Stimulated activated naive B cell treated with anti-CD40 and anti-IgM and Interleukin-4, amounts not matched to agents 10 μg/mL and 1 μg/mL and 100 μg/mL, for 72 hours (primary cell): ENCODE measurements at places on chromosomes 5 and 9.
A peak's percentile ranks its signal among the peaks of the same experiment; 100 is the strongest.

DNA sequence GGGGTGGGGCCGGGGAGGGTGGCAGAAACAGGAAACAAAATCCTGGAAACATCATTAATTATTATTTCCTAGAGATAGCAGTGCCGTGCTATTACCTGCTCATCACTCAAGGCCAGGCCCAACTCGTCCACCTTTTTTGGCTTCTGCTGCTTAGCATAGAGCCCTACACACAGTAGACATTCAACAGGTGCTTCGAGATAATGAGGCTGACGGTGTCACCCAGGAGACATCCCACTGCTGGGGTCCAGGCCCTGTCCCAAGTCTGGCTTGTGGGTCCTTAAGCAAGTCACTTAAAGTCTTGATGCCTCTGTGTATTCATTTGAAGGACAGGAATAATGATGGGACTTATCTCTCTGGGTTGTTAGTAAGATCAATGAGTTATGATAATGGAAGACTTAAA is 506.6 kb downstream of the BNC2 start:
- DNase-seq = no peak

DNA sequence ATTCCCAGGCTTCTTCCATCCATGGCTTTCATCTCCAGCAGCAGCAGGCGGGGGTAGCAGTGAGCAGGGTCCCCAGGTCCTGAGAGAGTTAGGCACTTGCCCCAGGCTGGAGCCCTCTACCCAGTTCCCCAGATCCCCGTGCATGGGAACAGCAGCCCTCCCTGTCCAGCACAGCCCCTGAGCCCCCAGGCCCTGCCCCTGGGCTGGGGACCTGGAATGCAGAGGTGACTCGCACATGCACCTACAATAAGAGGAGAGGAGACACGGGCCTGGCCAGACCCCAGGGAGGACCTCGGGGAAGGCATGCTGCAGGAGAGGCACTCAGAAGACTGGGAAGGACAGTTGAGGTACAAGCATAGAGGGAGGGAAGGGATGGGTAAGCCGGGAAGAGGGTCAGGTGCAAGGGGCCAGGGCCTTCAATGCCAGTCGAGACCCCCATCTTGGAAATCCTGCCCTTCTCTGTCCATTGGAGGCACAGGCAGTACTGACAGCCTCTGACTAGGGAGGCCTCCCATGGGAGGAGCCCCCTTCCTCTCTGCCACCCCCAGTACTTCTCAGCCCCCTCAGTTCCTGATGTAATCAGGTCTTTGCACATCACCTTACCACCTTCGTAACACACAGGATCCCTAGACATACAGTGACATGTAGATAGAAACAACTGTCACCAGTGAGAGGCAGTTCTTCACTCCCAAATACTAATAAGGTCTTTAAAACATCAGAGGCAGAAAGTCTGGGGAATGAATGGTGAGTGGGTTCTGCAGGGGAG is 135.3 kb upstream of the LMX1B start:
- DNase-seq = no peak

- DNase-seq = no peak
Measured at GRCh38 chr5:116626945-116627679, 52.5 kb upstream of the SEMA6A start.

DNA sequence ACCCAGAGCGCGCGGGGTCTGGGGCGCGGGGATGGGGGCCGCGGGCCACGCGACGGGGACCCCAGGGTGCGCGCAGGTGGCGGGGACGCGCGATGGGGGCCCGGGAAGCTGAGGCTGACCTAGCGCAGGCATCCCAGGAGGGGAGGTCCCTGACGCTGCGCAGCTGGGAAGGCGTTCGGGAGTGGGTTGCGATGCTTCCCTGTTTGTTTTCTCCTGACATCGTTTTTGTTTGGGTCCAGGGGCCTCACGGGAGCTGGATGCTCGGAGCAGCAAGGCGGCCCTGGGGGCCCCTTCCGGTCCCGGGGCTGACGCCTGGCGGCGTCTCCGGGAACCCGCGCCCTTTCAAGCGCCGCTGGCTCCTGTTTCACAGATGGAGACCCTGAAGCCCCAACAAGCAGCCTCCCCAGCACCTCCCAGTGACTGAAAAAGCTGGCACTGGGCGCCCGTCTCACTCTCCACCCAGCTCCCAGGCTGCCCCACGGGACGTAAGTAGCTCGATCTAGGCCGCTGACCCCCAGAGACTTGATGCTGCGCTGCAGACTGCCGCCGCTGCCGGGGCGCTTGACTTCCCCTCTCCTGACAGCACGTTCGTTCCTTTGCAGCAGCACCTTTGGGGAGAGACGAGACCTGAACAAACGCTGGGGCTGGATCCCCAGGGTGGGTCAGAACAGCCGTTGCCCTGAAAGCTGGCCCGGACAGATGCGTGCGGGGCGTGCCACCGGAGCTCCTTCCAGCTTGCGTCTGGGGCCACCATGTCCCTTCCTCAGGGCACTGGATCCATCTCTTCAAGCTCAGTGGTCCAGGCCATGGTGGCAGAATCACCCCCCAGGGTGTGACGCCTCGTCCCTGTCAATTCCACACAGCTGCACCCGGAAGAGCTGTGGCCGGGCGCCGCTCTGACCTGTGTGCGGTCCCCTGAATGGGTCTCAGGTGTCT is 593 bp downstream of the BRD3OS start:
- DNase-seq = peak; percentile 42

DNA sequence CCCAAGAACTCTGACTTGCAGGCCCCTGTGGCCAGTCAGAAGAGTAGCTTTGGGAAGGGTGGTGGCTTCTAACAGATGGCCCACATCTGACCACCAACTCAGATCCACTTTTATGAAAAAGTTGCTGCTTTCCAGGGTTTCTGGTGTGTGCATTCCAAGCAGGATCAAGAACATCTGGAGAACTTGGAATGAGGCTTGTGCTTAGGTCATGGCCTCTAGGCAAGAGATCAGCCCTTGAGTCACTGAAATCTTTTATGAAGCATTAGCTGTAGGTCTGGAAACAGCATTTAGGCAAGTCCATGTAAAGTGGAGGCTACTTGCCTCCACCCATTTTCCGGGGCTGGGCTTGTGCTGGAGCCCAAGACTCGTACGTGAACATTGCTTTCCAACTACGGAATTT is 433.3 kb downstream of the SH3GL2 start:
- no peak for DNase-seq

- DNase-seq = no peak
Measured at GRCh38 chr5:140408750-140409241, 7.2 kb downstream of the ANKHD1 start.

DNA sequence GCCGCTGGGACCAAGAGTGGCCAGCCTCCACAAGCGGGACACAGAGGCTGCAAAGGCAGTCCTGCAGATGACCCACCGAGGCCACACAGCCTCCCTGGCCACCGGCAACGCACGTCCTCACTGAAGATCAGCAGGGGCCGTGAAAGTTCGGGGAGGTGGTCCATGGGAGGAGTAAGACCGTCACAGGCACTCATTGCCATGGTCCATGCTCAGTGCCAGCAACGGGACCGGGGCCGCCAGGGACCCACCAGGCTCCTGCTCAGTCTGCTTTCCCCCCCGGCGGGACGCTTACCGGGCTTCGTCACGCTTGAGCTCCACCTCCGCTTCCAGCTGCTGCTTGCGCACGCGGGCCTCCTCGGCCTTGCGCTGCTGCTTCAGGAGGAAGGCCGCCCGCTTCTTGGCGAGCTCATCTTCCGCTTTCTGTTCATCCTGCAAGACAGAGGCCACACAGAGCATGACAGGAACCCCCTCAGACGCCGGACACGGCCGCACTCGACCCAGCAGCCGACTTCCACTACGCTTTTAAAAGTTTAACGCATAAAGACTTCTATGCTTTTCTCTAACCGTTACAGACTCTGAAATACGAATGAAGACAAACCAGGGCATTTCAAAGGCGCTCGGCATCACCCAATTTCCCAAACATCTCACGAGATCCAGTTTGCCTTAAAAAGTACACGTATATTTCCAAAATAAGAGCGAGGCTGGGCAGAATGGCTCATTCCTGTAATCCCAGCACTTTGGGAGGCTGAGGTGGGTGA is 88.4 kb downstream of the CAMSAP1 start:
- DNase-seq = no peak

- DNase-seq = no peak
Measured at GRCh38 chr9:89750117-89750791, 145.4 kb downstream of the GADD45G start.

DNA sequence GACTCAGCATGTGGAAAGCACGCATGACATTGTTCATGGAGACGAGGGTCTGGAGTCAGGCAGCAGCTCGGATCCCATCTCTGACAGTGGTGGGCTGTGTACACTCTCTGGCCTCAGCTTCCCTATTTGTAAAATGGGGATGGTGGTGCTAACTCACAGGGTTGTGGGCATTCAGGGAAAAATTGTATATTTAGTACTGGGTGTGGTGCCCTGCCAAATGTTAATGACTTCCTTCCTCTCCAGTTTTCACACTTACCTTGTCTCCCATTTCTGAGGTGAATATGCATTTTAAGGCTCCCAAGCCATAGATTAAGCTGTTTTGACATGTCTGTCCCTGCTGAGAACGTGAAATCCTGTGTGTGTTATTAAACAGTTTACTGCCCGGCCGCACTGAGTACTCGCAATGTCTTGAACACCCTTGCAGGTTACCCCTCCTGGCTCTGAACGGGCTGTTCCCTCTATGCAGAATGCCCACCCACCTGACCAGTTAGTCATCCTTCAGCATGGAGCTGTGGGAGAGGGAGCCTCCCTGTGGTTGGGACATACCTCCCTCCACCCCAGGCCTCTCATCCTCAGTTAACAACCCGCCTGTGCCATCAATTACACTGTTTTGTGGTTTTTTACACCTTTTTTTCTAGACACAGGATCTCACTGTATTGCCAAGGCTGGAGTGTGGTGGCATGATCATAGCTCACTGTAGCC is 25.8 kb downstream of the TJP2 start:
- no peak for DNase-seq

- DNase-seq = no peak
Measured at GRCh38 chr9:69393425-69393824, 68.4 kb downstream of the ENTREP1 start.

GRCh38 chr9:1659363-1659690 is 355.8 kb upstream of the SMARCA2 start:
- no peak for DNase-seq

DNA sequence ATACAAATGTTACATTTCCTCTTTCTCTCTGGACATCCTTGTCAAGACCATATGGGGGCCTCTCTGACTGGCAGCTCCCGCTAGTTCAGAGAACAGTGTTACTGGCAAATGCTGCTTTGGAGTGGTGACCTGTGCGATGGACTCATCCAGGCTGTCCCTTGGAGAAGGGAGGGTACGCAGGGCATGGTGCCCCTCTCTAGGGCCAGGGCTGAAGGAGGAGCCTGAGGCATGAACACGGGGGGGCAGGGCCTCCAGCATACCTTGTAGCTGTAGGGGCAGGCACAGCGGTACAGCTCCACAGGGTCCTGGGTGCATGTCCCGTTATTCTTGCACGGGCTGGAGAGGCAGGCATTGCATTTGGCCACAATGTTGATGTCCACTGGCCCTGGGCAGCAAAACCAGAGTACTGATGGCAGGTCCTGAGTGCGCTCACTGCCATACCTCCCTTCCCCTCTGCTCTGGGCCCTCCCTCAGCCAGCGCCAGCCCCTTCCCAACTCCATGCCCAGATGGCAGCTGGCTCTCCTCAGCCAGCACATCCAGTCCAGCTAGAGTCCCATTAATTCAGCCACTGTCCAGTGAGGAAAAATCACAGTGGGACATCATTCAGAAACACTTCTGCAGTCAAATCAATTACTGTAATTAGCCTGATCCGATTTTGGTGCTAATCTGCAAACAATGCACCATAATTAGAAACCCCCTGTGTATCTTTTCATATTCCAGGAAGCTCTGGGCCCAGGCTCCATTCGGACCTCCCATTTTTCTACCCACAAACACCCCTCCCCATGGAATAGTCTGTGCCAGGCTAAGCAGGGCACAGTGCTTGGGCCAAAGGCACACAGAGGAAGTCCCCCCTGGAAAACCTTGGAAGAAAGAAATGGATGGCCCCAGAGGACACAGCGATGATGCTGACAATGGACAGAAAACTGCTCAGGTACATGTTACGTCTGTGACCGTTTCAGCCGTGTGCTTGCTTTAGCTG is 128.8 kb upstream of the PANK3 start:
- DNase-seq = no peak

DNA sequence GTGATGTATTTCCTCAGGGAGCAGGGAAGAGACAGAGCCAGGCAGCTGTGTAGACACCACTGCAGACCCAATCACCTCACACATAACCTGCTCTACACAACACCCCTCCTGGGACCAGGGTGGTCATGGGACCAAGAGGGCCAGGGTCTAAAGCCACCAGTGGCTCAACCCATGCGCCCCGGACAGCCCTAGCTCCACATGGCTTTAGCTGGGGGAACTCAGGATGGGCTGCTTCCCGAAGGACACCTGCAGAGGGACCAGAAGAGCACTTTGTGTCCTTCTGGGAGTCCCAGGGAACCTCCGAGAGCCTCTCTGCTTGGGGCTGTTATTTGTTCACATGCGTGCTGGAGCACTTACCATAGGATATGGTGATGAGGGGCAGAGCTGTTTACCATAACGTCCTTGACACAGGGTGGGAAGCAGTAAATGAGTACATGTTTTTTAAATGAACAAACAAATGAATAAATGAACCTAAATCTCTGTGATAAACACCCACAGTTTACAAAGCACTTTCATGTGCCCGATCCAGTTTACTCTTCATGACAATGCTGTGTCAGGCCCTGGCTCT is 12.3 kb downstream of the SEPTIN8 start:
- DNase-seq = no peak

GRCh38 chr5:189976-190365 is 1.3 kb upstream of the LRRC14B start:
- DNase-seq = no peak

GRCh38 chr5:131245312-131245711 is 18.5 kb upstream of the CDC42SE2 start:
- DNase-seq = no peak

DNA sequence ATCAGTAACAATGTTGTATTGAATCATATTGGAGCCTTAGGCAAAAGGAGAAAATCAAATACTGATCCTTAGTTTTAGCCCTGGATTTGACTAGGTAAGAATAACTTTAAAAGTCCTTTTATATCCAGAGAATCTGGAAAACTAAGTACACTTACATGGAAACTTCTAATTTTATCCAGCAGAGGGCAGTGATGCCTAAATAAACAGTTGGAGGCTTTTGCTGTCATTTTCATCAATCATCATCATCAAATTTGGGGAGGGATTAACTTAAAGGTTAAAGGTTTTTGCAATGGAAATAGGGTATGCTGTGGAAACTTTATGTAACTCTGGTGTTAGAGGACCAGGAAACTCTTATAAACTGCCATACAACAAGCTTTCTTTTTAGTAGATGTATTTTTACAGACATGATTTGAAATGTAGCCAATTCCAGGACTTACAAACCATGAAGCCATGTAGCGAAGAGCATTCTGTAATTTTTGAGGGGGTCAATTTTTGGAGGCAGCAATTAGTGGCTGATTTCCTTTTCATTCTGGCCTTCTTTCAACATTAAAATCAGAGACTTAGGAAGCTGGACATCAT is 112.7 kb downstream of the OSTF1 start:
- no peak for DNase-seq
